ENCODE measurements at places on chromosomes 11 and 22.
A peak's percentile ranks its signal among the peaks of the same experiment; 100 is the strongest.

- no peak for DNase-seq
Measured at GRCh38 chr22:48800886-48801607, 1026.6 kb downstream of the BRD1 start.

DNA sequence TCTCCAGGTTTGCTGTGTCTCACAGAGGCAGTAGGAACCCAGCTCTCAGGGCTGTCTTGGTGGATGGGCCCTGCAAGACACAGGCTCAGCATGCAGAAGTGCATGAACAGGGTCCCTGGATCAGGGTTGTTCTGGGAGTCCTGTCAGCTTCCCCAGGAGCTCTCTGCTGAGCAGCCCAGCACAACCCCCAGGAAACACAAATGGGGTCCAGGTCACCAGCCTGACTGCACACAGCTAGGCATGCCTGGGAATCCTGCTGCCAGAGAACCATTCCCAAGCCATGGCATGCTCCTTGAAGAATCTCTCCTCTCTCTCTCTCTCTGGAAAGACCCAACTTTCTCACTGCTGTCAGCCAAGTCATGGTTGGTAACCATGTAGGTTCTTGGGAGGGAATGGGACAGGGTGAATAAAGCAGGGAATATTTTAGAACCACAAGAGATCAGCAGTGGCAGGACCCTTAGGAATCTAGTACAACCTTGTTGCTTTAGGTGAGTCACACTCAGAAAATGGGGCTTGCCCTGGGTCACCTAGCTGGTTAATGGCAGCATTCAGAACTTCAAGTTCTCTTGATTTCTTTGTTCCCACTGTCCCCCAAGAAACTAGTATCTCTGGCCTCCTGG, 21.4 kb downstream of the TUB start:
- no peak for DNase-seq

- DNase-seq = no peak
Measured at GRCh38 chr11:18314784-18315523, 7.0 kb downstream of the HPS5 start.

DNA sequence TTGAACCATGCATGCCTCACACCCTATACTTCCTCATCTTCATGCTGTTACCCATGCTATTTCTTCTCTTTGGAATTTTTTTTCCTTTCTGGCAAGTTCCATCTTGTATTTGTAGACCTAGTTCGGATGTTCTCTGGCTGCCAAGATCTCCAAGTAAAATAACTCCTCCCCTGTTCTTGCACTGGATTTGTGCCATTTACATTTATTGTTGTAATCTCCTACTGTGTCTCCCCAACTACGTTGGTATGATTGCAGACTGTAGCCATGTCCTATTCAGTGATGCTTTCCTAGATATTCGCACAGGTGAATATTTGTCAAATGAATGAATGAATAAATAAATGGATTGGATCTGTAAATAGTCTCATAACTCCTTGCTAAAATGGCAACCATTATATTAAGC, 546.0 kb downstream of the MN1 start:
- no peak for DNase-seq

- peak; percentile 61 for DNase-seq
Measured at GRCh38 chr11:59207988-59208451, 4.7 kb downstream of the MPEG1 start.

GRCh38 chr11:84607975-84608836, 1018.9 kb downstream of the DLG2 start:
- DNase-seq = no peak

GRCh38 chr11:75505916-75506692, 19.6 kb downstream of the GDPD5 start:
- DNase-seq = no peak

- no peak for DNase-seq
Measured at GRCh38 chr11:102187416-102188151, 77.3 kb downstream of the YAP1 start.

DNA sequence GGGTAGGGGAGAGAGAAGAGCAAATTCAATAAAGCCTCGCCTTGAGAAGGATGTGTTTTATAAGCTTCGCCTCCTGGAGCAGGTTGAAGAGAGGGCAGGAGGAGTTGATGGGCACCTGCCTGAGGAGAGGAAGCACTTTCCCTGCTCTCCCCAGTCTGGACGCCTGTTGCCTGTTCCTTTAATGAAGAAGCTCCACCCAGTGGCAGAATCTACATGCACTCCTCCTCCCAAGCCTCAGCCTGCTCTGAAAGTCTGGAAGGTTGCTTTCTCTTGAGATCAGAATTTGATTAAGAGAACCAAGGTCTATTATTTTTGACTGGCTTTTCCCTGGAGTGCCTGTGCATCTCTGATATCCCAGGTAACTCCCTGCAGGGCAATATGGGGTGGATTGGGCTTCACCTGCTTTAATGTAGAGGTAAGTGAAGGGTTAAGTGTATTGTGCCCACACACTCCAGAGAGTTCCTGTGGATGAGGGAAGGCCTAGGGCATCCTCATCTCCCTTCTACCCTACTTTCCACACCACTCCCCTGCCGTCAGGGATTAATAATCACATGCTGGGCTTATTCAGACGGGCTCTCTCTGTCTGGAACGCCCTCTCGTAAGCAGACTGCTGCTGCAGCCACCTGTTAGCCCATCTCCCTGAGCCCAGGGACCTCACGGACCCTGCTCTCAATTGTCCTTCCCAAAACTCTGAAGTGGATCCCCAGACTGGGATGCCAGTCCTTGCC, 22.3 kb downstream of the NTM start:
- no peak for DNase-seq

GRCh38 chr11:62487738-62488551, 58.7 kb downstream of the AHNAK start:
- no peak for DNase-seq

GRCh38 chr11:130528298-130529261, 80.1 kb downstream of the ADAMTS15 start:
- no peak for DNase-seq

DNA sequence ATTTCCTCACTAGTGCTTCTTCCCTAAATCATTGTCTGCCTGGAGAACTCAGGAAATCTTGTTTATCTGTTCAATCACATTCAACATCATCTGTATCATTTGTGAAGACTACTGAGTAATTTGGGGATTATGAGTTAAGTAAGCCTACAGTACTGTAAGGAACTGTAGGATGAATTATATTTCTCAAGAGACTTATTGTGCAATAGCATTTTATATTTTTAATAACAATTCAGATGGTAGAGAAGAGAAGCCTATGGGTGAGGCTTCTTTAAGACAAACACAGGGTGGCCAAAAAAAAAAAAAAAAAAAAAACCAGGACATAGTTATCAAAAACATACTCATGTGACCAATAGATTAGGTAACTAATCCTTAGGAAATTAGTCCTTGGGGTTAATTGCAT, 282.7 kb downstream of the FAM181B start:
- no peak for DNase-seq

- no peak for DNase-seq
Measured at GRCh38 chr11:102799681-102800340, 1.9 kb upstream of the MMP1 start.

GRCh38 chr11:73335204-73335923, 27.3 kb downstream of the ARHGEF17 start:
- peak; percentile 88 for DNase-seq

DNA sequence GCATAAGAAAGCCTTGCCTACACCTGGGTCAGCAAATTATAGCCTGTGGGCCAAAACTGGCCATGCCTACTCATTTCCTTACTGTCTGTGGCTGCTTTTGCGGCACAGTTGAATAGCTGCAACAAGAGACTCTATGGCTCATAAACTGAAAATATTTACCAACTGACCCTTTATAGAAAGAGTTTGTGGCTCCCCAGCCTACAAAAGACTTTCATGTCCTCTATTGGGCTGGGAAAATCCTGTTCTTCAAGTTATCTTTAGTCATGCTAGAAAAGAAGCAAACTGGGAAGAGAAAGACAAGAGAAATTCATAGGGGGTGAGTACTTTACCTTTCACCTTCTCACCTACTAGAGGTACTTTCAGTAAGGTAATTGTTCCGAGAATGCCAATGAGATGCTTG, 175.1 kb downstream of the SWAP70 start:
- DNase-seq = no peak

DNA sequence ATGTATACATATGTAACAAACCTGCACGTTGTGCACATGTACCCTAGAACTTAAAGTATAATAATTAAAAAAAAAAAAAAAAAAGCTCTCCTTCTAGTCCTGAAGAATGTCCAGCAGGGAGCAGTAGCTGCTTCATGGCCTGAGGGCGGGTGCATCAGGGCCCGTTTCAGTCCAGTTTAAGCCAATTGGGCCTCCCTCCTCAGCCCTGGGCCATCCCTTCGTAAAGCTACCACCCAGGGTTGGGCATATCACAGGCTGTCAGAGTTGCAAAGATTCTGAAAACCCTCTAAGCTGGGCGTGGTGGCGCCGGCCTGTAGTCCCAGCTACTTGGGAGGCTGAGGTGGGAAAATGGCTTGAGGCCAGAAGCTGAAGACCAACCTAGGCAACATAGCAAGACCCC, 5.4 kb downstream of the TMPRSS13 start:
- no peak for DNase-seq

- DNase-seq = no peak
Measured at GRCh38 chr11:74784234-74784633, 35.6 kb downstream of the RNF169 start.

DNA sequence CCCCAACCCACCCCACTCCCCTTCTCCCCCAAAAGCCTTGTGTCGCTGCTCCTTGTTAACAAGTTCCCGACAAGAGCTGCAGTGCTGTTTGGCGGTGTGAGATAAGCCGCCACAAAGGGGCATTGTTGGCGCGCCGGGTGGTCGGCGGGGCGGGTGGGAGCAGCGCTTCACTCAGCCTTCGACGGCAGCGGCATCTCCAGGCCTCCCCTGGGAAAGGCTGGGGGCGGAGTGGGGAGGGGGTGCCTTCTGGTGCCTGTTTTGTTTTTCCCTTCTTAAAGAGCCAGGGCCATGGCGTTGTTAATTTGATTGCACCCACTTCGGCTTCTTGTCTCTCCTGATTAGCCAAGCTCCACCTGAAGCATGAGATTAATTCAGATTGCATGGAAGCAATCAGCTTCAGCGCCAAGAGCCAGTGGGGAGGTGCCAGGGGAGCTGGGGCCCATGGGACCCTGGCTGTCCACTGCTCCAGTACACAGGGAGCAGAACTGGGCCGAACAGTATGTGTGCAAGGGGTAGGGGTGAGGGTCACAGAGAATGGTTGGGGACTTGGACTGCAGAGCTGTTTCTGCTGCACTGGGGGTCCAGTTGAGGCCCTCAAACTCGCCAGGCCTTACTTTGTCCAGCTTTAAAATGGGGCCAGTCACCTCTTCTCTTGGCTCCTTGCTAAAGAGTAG, 165.1 kb downstream of the CEP164 start:
- DNase-seq = no peak

- DNase-seq = no peak
Measured at GRCh38 chr11:94149431-94150017, 20.9 kb downstream of the PANX1 start.

DNA sequence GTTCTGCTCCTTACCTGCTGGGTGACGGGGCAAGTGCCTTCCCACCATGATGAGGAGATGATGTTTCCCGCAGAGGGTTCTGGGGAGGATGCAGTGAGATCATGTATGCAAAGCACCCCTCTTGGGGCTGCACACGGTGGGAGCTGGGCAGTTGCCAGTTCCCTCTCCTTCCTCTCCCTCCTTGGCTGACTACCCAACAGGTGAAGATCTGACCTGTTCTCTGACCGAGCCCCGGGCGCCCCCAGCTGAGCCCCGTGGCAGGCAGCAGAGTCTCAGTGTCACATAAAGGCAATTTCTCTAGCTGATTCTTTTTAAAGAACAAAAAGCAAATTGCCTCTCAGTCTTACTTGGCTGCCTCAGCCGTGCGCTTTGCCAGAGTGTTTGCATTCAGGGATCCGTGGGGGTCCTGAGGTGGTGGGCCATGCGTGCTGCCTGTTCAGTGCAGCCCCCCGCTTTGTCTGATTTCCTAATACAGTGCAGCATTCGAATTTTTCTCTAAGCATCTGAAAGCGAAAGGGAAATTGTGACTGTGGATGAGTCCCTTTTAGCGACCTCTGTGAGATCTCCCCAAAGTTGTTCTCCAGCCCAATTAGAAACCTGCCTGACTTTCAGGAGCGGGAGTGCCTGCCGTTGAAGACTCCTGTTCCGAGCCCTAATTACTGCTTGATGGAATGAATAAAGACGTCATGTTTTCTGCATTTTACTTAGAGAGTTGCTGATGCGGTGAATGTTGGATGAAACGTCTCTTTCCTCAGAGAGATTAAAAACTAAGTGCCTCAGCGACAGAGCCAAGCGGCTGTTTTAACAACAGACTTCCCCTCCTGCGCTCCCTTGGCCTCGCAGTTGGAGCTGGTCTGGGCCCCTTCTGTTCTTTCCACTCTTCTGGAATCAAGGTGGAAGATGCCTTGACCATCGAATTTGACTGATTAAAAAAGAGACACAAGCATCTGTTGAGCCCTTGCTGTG, 86.0 kb downstream of the GRIK4 start:
- DNase-seq = no peak

- peak; percentile 45 for DNase-seq
Measured at GRCh38 chr11:64285885-64286800, 495 bp downstream of the GPR137 start.

DNA sequence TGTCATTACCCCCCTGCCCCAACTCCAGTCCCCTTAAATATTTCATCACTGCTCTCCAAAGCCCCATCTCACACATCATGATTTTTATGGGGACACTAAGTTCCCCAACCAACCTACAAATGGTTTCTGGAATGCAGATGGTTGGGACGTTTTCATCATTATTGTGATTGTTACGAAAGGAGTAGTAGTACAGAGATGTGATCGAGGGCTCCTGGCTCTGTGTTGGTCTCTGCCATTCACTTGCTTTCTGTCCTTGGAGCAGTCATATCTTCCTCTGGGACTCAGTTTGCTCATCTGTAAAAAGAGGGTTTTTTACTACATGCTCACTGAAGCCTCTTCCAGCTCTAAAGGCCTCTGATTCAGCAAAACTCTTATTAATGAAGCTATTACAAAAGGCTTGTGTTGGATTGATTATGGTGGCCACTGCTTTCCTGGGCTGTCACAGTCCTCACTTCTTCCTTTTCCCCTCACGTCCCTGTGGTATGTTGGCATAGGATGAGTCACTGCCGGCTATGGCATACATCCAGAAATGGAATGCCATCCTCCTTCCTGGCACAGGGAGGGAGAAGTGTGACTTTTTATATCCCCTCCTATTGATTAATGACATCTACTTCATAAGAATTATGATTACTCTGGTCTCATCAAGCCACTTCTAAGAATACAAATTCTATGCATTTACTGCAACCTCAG, 593.7 kb downstream of the METTL15 start:
- no peak for DNase-seq

GRCh38 chr22:20578707-20579106, 71.3 kb downstream of the MED15 start:
- no peak for DNase-seq

GRCh38 chr22:28034760-28035401, 115.8 kb upstream of the PITPNB start:
- no peak for DNase-seq

- DNase-seq = no peak
Measured at GRCh38 chr11:63641727-63642126, 27.5 kb upstream of the PLAAT3 start.

All from germinal center (tissue), 1 donor.